ENCODE measurements at places on chromosomes 7 and 10.
A peak's percentile ranks its signal among the peaks of the same experiment; 100 is the strongest.

GRCh38 chr10:110994406-110995086 is 75.1 kb downstream of the SHOC2 start:
- no peak for DNase-seq

DNA sequence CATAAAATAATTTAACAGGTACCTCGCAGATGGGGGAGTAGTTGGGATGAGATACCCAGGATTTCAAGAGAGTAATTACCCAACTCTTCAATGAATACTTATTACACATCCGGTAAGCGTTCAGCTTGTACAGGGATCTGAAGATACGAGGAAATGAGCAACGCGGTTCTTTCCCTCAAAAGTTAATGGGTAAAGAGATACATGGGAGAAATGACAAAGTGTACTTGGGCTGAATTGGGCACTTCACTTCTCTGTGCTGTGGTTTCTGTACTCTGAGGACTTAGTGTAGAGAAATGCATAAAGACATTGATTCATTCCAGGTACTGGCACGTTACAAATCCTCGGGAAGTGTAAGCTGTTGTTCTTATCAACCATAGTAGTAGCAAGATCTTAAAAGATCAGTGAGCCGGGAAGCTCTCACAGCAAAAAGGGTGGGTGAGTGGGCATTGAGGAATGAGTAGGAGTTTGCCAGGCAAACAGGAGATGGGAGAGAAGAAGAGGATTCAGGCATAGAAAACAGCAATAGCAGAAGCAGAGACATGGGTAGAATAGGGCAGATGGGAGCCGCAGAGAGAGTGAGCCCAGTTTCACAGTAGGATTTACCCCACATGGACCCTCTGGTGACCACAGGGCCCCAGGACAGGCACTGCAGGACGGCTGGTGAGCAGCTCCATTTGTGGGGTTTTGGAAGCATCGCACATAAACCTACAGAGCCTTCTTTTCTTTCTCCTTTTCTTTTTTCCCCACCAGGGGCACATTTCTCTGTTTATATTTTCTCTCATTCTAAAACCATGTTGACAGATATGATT is 304.3 kb upstream of the PITRM1 start:
- DNase-seq: no peak

- DNase-seq: no peak
These were observed 35.8 kb upstream of the DIP2C start for GRCh38 chr10:725302-725701.

GRCh38 chr10:11462071-11462470 is 149.4 kb downstream of the USP6NL start:
- DNase-seq: no peak

DNA sequence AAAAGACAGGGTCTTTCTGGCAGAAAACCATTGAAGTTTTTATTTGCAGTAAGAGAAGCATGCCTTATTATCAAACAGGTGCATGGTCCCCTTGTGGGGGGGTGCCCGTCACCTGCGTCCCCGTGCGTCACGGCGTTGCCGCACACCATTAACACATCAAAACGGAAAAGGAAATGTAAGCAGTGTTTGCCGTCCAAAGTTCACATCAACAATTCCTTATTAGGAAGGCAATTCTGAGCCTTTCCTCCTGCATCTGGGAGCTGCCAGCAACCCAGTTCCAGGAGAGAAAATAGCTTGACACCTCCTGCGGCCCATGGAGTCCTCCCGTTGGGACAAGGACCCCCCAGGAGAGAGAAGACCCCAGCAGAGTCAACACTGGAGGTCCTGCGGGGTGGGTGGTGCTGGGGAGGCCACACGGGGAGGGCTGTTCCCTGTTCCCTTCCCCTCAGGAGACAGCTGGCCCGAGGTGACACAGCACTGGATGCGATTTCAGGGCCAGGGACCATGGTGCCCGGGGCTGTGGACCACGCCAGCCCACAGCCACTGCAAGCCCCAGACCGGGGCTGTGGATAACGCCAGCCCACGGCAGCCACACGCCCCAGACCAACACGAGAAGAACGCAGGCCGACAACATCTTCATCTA is 39.5 kb downstream of the DIP2C start:
- peak; percentile 81 for DNase-seq

DNA sequence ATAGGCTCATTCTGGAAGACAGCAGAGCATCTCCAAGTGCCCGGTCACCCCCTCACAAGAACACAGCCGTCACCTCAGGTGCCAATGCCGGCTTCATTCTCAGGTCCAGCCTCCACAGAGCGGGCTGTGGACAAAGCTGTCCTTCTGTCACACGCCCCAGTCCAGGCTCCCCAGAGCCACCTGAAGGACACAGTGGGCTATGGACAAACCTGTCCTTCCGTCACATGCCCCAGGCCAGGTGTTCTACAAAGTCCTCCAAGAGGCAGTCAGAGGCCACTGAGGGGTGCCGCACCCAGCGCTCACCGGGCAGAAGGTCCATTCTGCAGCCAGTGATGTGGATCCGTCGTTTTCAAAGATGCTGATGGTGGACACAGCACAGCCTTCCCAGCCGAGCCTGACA is 173.2 kb upstream of the PPP2R2D start:
- no peak for DNase-seq

DNA sequence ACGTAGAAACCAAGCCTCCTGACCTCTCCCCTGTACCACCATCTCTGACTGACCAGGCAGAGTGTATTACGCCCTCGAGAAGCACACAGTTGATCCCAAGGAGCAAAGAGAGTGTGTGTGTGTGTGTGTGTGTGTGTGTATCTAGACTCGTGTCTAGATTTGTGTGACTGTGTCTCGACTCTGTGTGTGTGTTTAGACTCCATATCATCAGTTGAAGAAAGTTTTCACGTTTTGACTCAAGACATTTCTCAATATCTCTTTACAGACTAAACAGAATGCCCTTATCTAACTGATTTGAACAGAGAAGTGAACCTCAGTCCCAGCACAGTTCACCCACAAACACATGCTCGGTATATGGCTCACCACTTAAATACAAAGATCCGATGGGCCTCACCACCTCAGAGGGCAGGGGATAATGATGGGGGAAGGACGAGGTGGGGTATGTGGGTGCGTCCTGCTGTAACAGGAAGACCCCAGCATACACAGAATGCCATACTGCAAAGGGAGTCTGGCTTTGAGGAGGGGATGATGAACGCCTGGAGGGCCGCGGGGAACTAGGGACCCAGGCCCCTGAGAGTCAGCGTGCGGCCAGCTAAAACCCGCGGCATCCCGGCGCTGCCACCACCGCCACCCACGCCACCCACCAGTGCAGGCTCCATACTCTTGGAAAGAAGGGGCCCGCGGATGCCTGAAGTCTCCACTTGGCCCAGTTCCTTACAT is 780 bp downstream of the ALDH18A1 start:
- no peak for DNase-seq

DNA sequence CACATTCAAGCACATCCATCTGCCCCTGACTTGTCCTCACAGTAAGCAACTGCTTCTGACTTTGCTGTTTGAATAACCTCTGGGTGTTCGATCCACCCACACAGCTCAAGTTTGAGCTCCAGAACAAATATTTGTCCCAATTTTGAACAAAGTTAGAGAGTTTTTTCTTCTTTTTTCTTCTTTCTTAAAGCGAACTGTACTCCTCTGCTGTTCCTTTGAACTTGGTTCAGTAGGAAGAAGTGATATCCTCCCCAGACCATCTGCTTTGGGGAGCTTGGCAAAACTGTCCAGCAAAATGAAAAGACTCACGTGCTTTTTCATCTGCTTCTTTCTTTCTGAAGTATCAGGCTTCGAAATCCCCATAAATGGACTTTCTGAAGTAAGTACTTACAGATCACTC is at the start of gene ITIH2:
TSS of gene ITIH2 (plus strand) at position 177 of the 400 bp plus-strand sequence. CDS start at position 296, 119 bp downstream.
- no peak for DNase-seq

GRCh38 chr7:131600085-131600881 is 43.9 kb upstream of the PODXL start:
- no peak for DNase-seq

DNA sequence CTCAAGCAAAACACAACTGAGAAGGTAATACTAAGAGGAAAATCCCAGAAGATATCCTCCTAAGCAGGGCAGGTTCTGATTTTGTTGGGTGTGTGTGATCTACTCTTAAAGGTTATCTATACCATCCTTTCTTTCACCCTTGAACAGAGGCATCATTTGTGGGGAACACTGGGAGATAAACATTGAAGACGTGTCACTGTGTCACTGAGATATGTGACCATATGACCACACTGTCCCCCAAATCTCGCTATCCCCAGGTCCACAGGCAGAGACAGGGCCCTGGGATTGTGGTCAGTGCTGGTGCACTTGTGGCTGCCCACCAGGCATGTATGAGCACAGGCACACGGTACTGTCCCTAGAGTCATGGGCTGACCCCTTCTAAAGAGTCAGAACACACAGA is 30.0 kb downstream of the TECTB start:
- no peak for DNase-seq

- no peak for DNase-seq
These were observed 80.5 kb downstream of the MET start for GRCh38 chr7:116752305-116753074.

GRCh38 chr7:68619526-68619925 is 978.7 kb upstream of the AUTS2 start:
- no peak for DNase-seq

DNA sequence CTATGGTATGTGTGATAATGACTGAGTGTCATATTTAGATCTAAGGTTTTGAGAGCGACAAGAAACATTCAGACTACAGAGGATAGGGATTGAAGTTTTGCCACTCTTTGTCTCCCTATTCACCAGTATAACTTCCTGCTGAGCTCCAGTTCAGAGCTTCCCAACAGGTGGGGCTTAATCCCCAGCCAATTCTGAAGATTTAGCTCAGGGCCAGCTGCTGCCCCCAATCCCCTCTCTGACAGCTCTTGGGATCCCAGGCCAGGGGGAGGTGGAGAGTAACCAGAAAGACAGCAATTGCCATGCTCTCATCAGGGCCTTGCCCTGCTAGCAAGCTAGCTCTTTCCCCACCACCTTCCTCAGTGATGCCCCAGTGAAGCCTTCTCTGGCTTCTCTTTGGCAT is 57.8 kb downstream of the TRIL start:
- no peak for DNase-seq

- no peak for DNase-seq
These were observed 20.5 kb upstream of the GPR26 start for GRCh38 chr10:123645615-123646014.

DNA sequence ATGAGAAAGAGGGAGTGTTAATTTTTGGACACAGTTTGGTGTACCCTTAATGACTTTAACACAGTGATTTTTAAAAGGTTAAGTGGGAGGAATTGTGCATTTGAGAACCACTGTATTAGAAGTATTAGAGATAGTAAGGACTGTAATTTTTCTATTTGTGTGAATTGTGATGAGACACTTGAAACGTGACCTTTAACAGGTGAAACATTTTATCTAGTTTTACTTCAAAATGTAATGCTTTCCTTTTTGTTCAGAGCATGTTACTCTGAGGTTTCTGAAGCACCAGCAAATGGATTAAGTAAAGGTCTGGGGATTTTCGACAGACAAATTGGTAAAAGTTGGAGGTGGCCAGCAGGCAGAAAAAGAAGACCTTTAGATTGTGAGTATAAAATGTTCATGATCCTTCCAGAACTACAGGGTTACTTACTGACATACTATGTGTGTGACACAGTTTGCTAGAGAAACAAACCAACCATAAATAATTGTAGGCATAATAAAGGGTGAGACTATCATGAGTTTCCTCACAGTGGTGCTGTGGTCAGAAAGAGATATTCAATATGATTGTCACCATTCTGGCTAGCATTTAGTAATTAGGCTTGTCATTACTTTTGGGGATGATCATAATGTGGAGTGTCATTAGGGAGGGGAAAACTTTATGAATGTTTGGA is 26.1 kb downstream of the LCOR start:
- DNase-seq: no peak

- DNase-seq: no peak
These were observed 100.1 kb downstream of the NPSR1 start for GRCh38 chr7:34758111-34758601.

- DNase-seq: no peak
These were observed 92.4 kb upstream of the PIK3CG start for GRCh38 chr7:106772655-106773108.

DNA sequence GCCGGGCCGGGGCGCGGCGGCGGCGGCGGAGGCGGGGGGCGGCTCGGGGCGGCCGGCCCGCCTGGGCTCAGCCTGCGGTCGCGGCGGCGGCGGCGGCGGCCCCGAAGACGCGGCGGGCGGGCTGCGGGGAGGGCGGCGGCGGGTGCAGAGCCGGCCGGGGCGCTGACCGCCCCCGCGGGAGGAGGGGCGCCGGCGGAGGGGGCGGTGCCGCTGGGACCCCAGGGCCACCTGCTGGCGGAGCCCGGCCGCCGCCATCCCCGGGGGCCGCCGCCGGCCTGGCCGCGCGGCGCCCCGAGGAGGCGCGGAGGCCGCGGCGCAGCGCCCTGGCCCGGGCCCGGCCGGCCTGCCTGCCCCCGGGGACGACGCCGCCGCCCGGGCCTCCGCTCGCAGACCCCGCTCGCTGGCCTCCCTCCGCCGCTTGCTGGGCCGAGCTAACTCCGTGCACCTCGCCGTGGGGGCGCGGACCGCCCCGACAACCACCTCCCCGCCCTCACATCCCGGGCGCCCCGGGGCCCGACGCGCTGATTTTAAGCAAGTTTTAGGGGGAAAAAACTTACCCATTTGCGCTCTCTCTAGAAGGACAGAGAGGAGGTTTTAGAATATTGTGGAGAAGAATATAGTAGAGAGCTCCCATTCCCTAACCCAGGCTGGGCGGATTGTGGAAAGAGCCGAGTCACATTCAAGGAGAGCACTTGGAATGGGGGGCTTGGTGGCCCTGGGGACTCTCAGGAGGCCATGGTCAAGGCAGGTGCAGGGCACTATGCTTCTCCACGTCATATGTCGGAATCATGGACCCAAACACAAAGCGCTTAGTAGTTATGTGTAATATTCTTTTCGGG is at the start of gene BEND7:
TSS of gene BEND7 (minus strand) at position 140 of the 839 bp plus-strand sequence. CDS start 481 bp downstream, outside the sequence.
- DNase-seq: no peak

DNA sequence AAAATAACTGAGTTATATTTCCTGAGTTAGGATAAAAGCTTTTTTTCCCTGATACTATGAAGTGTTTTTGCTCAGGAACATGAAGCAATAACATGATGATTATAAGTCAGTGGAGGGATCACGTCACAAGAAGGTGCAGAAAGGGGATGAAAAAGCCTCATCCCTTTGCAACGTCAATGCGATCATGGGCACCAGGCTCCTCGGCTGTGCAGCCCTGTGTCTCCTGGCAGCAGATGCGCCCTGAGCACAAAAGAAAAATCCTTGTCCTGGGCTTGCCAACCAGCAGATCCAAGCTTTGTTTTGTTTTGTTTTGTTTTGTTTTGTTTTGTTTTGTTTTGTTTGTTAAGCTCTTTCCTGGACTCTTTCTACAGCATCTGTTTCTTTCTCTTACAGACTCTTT is 103.5 kb upstream of the PRSS1 start:
- DNase-seq: peak; percentile 33

GRCh38 chr10:128867210-128867609 is 599.8 kb upstream of the MGMT start:
- DNase-seq: no peak

DNA sequence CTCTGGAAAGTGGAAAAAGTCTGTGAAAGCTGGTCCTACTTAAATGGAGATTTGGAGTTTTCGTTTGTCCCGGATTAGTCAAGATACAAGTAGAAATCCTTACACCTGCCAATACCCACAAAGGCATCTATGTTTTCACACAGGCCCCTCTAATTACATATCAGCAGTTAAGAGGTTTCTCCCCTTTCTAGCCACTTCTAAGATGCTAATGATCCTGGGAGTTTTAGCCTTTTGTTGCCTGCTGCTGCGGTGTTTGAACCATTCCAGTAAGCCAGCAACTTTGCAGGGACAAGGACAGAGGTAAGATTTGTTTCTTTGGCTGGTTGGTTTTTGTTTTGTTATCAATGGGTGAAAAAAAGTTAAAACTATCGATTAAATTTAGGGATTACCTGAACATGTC is 5.8 kb upstream of the C1QL3 start:
- no peak for DNase-seq

All from NCI-H2081 (cell line).